ENCODE measurements at places on chromosomes 3 and 15. TPM values are rescaled to one million over a fixed set of nuclear protein-coding genes. Genes with fewer than 3 reads are reported as not detected.

Gene C3orf85
- total RNA-seq: not detected

DNA sequence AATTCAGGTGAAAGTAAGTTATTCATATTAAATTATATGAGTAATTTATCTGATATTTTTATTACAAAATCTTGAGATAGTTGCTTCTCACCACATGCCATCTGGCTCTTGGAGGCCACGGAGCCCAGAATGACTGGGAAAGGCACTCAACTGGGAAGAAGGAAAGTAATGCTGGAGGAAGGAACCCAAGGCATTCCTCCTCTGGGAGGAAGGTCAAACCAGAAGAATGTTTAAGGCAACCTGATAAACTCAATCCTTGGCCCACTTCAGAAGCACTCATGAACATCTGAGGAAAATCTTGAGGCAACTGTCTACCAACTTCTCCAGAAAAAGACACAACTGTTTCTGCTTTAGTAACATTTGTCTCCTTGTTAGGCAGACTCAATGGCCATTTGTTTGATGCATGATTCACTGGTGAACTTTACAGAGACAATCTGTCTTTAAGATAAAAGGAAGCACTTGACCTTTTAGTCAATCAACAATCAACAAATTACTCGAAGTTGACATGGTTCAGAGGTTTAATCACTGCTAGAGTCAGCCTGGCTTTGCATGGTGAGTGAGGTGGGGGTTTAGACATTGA lies 261.4 kb upstream of the MME start:
- H3K4me1 ChIP-seq: no peaks in the 10 kb centered on the region
- H3K36me3 ChIP-seq: no peaks in the 10 kb centered on the region
- H3K4me3 ChIP-seq: no peak overlapping the region
- no peak overlapping the region for H3K27ac ChIP-seq

Gene CACNA2D3
- not detected for total RNA-seq

Gene COL7A1
- 1.1 TPM for total RNA-seq

Gene LRRIQ4
- not detected for total RNA-seq

DNA sequence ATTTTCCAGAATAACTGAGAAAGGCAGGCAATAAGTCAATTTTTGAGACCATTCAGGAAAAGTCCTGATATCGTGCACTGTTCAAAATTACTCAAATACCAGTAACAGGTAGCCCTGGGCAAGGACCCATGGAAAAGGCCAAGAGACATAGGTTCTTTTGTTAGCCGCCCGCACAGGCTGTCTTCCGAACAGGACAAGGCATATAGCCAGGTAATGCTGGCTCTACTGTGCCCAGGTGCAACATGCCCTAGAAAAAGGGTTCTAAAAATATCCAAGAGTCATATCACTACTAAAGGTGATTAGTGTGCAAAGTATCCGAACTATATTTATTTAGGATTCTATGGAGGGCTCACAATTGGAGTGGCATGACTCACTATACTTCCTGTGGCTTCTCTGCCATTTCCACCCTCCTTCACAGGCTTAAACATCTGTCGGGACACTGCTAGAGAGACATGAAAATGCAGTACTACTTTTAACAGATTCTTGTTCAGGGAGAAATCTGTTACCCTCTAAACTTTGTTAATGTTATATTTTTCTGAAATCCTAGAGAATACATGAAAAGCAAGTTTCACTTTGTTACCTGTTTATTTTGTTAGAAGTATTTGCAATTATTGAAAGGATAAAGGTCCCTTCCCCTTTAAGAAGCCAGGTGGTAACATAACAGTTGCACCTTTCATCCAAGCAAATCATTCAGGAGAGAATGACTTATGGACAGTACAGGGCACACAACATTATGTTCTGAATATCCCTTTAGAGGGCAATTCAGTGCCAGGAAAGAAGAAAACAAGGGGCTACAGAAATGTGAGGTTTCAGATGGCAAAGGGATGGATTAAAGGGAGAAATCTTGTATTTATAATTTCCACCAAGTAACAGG lies 293.3 kb upstream of the THBS1 start:
- H3K27ac ChIP-seq: no peak overlapping the region
- no peaks in the 10 kb centered on the region for H3K36me3 ChIP-seq
- H3K27me3 ChIP-seq: peaks cover 16% of the 10 kb centered on the region
- DNase-seq: no peak

DNA sequence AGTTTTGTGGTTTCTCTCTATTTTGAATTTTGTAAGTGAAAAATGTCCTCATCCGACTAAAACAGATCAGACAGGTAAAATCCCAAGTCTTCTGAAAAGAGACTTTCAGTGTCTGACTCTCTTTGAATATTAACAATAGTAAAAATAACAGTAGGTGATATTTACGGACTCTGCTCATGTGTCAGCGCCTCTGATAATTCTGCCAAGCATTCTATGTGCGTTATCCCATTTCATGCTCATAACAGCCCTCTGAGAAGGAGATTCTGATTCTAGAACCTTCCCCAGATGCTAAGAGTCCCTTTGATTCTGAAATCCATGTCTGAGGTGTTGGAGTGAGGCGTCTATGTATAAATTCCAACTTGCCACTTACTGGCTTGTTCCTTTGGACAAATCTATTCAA lies 282.8 kb downstream of the FEZF2 start:
- no peak overlapping the region for H3K4me3 ChIP-seq
- no peak for DNase-seq
- H3K27me3 ChIP-seq: peaks cover 1% of the 10 kb centered on the region
- no peaks in the 10 kb centered on the region for H3K36me3 ChIP-seq

GRCh38 chr3:49785565-49786356 lies 581 bp downstream of the IP6K1 start:
- peak; percentile 46 for DNase-seq
- peaks cover 26% of the 10 kb centered on the region for H3K4me1 ChIP-seq
- H3K27me3 ChIP-seq: no peaks in the 10 kb centered on the region
- peak overlapping the region; percentile 83 for H3K4me3 ChIP-seq
- peaks cover 22% of the 10 kb centered on the region for H3K36me3 ChIP-seq
- H3K27ac ChIP-seq: peak overlapping the region; percentile 83

Gene ZNF774
- 1.1 TPM for total RNA-seq

GRCh38 chr3:38638354-38638753 lies 11.1 kb downstream of the SCN5A start:
- no peak for DNase-seq
- no peaks in the 10 kb centered on the region for H3K36me3 ChIP-seq
- H3K4me3 ChIP-seq: no peak overlapping the region
- H3K4me1 ChIP-seq: peaks cover 3% of the 10 kb centered on the region
- no peak overlapping the region for H3K27ac ChIP-seq

Gene SLC51B
- total RNA-seq: not detected

DNA sequence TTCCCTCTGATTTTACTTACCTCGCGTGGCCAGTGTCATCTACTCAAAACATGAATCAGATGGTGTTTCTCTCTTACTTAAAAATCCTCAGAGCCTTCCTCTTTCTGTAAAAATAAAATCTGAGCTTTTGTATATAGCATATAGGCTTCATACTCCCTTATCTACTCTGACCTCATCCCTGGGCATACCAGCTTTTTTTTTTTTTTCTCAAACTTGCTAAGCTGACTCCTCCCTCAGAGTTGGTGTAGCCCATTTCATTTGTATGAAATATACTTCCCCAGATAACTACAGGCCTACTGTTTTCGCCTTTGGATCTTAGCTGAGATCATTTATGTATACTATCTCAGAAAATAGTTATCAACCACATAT lies 648.9 kb upstream of the ALCAM start:
- no peaks in the 10 kb centered on the region for H3K36me3 ChIP-seq
- no peaks in the 10 kb centered on the region for H3K27me3 ChIP-seq
- no peak overlapping the region for H3K27ac ChIP-seq

Measured in activated CD4-positive, alpha-beta memory T cell treated with anti-CD3 and anti-CD28 coated beads for 36 hours (primary cell).